ENCODE measurements at places on chromosomes 5 and 9. TPM values are rescaled to one million over a fixed set of nuclear protein-coding genes. Genes with fewer than 3 reads are reported as not detected.

DNA sequence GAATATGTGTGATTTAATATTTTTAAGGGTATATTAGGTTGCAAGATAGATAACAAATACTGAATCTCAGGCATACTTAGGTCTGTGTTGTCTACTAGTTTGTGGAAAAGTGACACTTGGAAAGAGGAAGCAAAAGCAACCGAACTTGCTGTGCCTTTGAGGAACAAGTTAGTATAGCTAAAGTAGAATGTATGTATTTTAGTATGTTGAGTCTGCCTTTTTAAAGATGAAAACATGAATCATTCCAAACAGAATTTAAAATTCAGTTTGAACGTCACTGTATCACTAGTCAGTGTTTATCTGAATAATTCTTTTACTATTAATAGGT lies 12.9 kb downstream of the TLE4 start:
- no peak for DNase-seq

DNA sequence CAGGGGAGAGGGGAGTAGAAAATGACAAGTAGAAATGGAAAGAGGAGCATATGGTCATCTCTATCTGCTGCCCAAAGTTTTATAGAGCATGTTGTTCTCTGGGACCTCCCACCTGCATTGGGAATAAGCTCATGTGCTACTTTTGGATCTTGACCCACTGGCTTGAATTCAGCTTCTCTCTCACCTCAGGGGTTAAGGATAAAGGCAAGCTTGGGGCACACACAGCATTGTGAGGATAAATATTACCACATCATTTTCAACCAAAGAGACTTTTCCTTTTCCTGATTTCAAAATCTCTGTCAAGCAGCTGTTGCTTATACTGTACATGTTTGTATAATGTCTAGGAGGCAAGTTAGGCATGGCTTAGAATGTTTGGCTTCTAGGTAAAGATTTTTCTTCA lies 16.6 kb downstream of the ATP10B start:
- no peak for DNase-seq

DNA sequence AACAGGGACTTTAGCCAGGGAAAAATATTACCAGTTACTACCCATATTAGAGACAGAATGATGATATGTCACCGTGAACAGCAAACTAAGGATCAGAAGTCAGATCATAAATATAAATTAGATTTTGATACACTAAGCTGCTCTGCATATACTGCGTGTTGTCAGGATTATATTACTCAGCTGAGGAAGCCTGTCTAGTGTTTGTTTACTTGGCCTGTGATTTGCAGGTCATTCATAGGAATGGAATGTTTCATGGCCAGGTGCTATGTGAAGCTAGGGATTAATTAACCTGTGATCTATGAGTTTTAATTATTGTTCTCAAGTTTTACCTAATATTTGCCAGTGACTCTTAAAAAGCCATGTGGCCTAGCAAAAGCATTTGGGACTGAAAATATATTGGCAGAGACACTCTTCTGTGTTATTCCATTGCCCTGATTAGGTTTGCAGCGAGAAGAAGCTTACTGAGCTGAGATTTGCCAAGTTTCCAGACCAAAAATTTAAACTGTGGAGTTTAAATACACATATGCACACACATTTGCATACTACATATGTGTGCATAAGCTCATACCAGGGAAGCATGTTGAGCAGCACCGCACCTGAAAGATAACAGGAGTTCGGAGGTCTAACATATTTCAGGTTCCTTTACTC lies 496.3 kb upstream of the GRIA1 start:
- no peak for DNase-seq

DNA sequence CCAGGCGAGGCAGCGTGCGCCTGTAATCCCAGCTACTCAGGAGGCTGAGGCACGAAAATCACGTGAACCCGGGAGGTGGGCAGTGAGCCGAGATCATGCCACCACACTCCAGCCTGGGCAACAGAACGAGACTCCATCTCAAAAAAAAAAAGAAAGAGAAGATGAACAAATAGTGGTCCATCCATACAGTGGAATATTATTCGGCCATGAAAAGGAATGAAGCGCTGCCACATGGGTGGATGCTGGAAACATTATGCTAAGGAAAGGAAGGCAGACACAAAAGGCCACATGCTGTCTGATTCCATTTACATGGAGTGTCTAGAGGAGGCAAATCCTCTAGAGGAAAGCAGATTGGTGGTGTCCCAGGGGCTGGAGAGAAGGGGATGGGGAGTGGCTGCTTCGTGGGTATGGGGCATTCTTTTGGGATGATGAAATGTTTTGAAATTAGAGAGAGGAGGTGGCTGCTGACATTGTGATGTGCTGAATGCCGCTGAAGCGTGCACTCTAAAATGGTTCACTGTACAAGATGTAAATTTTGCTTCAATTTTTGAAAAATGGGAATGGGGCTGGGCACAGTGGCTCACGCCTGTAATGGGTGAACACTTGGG lies 17.0 kb downstream of the PLPP7 start:
- no peak for DNase-seq

- DNase-seq: no peak
Observed at GRCh38 chr9:6584881-6585597, 60.5 kb downstream of the GLDC start.

- no peak for DNase-seq
Observed at GRCh38 chr9:27496135-27496504, 28.0 kb upstream of the IFNK start.

GRCh38 chr9:107999011-107999410 lies 509.4 kb upstream of the KLF4 start:
- DNase-seq: no peak

GRCh38 chr5:56466136-56466816 lies 233.1 kb upstream of the ANKRD55 start:
- DNase-seq: no peak

FOXI1 gene
- total RNA-seq: 0.21 TPM

STKLD1 gene
- total RNA-seq: 0.36 TPM

DYNC2I2 gene
- 51.5 TPM for total RNA-seq

QRFP gene
- total RNA-seq: not detected

All from left colon (tissue), 2 donors.